ENCODE measurements at places on chromosomes 2 and 18.

- DNase-seq: no peak
Observed at GRCh38 chr2:27117995-27118524, 868 bp downstream of the CGREF1 start.

GRCh38 chr18:13914756-13915155, 580 bp downstream of the MC2R start:
- no peak for DNase-seq

DNA sequence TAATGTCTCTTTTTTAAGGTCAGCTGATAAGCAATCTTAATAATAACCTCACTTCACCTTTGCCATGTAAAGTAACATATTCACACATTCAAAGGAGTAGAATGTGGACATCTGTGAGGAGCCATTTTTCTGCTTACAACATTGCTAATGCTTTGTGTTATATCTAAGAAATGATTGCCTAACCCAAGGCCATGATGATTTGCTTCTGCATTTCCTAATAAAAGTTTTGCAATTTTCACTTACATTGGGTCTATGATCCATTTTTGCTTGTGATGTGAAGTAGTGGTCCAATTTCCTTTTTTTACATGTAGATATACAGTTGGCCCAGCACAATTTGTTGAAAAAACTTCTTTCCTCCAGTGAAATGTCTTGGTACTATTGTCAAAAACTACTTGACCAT, 22.0 kb downstream of the RELCH start:
- no peak for DNase-seq

GRCh38 chr2:214695789-214696188, 113.7 kb downstream of the BARD1 start:
- DNase-seq: no peak

DNA sequence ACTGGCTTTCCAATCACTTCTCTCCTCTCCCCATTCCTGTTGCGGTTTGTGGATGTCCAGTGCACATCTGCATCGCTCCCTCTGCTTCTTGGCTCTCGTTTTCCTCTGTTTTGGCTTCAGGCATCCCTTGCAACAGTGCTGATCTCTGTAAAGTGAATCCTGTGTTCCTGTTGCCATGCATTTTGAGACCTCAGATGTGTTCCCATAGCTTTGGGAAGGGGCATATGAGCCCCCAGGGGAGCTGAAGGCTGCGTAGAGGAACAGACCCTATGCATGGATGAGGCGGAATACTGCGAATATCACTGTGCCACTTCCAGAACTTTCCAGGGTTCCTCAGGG, 168.4 kb upstream of the HAAO start:
- no peak for DNase-seq

DNA sequence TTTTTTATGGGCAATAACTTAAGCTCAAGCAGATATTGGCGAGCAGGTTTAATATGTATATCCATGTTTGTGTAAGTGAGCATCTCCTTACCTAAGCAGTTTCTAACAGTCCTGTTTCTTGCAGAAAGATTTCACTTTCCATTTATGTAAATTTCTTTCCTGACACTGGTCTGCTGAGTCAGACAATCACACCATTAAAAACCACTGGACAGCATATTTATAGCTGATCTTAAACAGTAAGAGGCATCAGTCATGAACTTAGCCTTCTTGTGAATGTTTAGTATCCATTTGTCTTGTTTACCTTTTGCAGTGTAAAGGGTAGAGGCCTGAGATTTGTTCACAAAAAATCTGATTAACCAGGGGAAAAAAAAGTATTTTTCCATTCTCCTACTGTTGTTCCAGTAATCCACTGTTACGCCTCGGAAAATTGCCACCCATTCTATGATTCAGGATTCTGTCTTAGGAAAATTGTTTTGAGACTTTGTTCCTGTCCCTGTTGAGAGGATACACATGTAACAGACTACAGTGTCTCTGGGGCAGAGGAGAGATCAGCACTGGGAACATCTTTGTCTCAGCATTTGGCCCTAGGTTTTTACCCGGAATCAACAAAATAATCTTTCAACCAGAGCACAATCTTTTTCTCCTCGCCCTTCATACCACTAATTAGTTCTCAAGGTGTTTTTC, 521.0 kb upstream of the NRP2 start:
- peak; percentile 90 for DNase-seq

DNA sequence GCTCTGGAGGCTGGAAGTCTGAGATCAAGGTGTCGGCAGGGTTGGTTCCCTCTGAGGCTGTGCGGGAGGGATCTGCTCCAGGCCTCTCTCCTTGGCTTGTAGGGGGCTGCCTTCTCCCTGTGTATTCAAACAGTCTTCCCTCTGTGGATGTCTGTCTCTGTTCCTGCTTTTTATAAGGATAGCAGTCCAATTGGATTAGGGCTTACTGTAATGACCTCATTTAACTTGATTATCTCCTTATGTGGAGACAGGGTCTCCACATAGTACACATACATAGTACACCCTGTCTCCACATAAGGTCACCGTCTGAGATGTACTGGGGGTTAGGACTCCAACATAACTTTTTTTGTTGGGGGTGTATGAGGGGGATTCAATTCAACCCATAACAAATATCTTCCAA, 30.5 kb downstream of the TCF7L1 start:
- no peak for DNase-seq

- DNase-seq: no peak
Observed at GRCh38 chr2:109080109-109080508, 48.9 kb upstream of the SH3RF3 start.

DNA sequence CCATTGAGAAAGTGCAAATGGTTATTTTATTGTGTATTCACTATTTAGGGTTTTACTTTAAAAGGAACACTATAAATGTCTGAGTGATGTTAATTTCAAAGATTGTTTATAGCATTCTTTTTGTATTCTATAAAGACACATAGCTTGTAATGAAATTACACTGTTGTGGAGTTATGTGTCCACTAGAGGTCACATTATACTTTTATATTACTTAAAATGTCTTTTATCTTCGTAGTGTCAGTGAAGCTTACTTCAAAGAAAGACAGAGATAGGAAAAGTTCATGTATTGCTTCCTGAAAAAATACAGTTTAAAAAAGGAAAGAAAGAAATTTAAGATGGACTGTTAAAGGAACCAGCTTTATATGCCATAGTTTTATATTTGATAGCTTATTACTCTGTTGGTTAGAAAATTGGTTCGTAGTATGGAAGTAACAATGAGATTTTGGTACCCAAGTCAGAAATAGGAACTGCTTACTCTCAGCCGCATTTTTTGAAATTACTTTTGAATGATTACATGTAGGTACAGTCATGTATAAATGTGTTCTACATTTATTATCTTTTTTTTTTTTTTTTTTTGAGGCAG, 20.5 kb downstream of the APLF start:
- DNase-seq: peak; percentile 41

- DNase-seq: no peak
Observed at GRCh38 chr2:42547014-42547413, 21.4 kb upstream of the MTA3 start.

- no peak for DNase-seq
Observed at GRCh38 chr2:153196378-153197058, 282.0 kb downstream of the RPRM start.

DNA sequence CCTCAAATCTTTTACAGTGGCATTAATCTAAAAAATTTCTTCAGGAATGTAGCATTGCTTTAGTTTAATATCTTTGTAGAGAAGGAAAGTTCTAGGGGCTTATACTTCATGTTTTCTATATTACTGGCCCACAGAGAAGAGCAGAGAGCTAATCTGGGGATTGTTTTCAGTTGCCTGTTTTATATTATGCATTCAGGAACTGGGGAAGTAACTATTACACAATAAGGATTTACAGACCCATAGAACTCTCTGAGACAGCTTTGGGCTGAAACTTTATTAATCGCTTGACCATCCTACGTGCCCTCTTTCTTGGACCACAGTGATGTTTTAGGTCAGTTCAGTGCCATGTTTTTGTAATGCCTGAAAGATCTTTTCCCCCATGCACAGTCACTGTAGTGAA, 29.9 kb downstream of the BIRC6 start:
- DNase-seq: peak; percentile 20

DNA sequence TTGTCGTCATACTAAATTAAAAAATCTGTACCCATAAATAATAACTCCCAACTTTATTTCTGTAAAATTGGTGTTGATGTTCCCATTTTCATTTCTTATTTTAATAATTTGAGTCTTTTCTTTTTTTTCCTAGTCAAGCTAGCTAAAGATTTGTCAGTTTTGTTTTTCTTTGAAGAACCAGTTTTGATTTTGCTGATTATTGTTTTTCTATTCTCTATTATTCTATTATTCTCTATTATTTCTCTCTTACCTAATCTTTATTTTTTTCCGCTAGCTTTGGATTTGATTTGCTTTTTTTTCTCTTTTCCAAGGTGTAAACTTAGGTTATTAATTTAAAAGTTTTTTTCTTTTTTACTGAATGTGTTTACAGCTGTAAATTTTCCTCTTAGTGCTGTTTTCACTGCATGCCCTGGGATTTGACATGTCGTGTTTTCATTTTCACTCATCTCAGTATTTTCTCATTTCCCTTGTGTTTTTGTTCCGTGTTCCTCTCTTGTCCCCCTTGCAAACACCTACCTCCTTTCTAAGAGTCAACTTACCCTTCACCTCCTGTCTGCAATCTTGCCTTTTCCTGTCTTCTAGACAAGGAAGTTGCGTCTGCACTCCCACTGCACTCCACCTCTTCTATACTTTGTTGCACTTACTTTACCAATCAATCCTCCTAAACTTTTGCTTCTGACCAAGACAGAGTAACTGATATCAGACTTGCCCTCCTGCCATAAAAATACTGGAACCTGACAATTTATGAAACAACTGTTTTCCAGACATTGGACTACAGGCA, 18.8 kb downstream of the PSMG2 start:
- DNase-seq: no peak

Measured in fibroblast of villous mesenchyme (primary cell).